Activated T-cell treated with anti-CD3 and anti-CD28 coated beads, Interleukin-2, amount 50 U/mL, for 24 hours (primary cell): ENCODE measurements at places on chromosomes 4 and X.

- no peak for DNase-seq
These were observed 5.5 kb upstream of the FIP1L1 start for GRCh38 chr4:53371843-53372521.

GRCh38 chr4:118346495-118346894 is 6.3 kb downstream of the PRSS12 start:
- DNase-seq: no peak

DNA sequence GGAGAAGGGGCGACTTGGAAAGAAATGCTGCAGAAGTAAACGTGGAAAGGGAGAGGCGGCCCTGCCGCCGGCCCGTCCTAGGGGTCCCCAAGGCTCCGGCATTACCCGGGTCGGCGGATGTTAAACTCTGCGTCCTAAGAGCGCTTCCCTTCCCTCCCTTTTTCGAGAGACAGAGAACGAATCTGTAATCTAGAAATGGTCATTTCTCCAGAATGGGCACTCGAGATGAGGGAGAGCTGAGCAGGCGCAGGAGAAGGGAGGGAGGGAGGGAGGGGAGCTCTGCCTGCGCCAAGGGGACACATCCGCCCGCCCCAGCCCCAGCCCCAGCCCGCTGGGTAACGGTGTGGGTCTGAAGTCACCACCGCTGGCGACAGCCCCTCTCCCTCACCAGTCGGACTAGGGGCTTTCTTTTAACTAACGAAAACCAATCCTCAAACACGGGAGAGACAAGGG is 1.7 kb downstream of the HCFC1 start:
- DNase-seq: peak; percentile 59

- DNase-seq: no peak
These were observed 34.3 kb upstream of the ARMCX4 start for GRCh38 chrX:101450961-101451360.

DNA sequence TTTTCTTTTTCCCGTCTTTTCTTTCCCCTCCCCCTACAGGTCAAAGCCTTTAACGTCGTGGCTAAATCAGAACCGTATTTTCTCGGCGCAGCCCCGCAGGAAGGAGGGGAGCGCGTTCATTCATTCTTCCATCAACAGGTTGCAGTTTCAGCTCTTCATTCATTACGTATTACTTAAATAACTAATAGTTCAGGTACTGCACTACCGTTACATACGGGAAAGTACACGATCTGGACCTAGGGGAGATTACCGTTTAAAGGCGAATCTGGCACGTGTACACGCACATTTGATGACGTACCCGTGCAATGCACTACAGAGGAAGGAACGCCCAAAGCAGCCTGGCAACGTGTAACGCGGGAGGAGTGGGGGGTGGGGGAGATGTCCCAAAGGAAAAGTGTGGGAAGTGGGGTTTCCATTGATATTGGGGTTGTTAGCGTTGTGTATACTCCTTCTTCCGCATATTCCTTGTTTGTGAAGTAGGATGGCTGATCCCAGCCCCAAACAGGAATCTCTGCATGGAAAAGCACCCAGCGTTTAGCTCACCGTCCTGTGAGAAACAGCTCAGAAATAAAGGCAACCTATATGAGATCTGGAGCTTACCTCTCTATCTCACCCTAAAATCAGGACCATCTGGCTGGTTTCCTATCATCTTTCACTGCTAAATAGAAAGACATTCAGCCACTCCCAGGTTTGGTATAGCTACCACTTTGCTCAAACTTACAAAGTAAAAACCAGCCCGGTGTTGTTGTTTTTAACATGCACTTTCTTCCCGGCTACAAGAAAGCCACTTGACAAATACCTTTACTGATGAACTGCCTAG is 585 bp upstream of the SEC24D start:
- DNase-seq: peak; percentile 67

DNA sequence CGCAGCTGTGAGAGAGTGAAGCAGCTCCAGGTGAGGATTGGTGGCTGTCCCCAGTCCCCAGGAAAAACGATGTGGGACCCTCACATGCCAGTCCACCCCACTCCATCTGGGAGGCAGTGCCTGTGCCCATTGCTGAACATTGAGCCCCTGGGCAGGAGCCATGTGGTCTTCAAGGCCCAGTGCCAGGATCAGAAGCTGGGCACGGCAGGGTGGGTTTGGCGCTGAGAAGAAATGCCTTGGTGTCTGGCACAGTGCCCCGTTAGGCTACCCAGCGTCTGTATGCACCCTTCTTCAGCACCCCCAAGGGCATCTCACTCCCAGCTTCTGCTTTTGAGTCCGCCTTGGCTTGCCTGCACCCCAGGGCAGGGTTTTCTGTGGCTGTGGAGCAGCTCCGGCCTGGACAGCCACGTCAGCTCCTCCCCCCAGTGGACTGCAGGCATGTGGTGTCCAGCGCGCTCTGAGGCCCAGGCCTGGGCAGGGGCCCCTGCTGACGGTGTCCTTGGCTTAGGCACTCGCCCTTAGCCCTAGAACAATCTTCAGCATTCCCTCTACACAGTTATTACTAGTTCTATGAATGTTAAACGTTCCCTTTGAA is 28.6 kb downstream of the RGS12 start:
- DNase-seq: peak; percentile 12

DNA sequence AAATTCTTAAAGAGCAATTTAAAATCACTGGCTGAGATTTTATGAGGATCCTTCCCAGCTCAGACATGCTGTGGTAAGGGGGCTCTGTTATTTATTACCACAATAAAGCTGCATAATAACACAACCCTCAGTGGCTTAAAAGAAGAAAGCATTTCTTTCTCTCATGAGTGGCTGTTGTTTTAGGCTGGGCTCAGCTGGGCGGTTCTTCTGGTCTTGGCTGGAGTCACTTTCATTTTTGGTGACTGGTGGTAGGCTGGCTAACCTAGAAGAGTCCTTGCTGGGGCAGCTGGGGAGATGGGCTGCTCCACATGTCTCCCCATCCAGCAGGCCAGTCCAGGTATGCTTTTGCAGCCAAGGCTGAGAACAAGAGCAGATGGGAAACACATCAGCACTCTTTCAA is 113.0 kb upstream of the MSX1 start:
- DNase-seq: no peak

DNA sequence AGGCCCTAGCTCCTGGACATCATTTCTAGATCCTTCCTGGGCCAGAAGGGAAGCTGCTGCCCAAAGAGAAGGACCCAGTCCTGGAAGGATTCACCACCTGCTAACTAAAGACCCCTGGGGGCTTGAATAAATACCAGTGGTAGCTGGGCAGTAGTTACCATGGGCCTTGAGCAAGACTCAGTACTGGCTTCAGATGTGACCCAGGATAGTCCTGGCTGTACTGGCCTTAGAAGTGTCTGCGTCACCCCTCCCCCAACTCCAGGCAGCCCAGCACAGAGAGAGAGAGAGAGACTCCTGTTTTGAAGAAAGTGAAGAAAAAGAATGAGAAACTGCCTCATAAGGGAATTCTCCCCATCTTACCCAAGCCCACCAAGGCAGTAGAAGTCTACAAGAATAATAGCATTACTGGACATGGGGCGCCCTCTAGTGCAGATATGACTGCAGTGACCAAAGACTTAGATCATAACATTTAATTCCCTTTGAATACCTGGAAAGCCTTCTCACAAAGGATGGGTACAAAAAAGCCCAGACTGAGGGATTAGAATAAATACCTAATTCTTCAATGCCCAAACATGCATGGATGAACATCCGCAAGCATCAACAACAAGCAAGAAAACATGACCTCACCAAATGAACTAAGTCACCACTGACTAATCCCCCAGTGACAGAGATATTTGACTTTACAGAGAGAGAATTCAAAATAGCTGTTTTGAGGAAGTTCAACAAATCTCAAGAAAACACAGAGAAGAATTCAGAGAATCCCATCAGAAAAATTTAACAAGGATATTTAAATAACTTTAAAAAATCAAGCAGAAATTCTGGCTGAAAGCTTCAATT is 171.8 kb downstream of the HNRNPD start:
- DNase-seq: peak; percentile 43

DNA sequence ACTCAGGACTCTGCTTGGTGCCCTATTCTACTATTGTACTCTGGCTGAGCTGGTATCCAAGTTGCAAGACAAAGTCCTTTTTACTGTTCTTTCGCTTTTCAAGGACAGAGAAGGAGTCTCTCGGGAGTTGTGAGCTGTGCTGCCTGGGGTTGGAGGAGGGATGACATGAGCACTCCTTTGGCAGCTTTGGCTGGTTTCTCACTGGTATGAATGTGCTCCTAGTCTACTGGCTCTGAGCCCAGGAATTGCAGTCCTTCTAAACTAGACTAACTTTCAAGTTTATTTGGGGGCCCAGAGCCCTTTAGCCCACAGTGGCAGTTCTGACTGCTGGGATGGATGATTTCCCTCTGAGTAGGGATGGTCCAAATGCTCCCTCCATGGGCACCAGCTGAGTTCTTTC is 997.1 kb downstream of the RAB28 start:
- no peak for DNase-seq

- DNase-seq: no peak
These were observed 41.5 kb upstream of the PGRMC1 start for GRCh38 chrX:119194621-119195020.

- no peak for DNase-seq
These were observed 54.9 kb downstream of the USO1 start for GRCh38 chr4:75779105-75779757.

GRCh38 chr4:126532527-126532926 is 1100.2 kb upstream of the INTU start:
- DNase-seq: no peak

GRCh38 chrX:15221321-15221720 is 48.6 kb downstream of the ASB9 start:
- no peak for DNase-seq
